ENCODE measurements at places on chromosomes 12 and 14. TPM values are rescaled to one million over a fixed set of nuclear protein-coding genes. Genes with fewer than 3 reads are reported as not detected.

PTPRO gene
- total RNA-seq, result 2.2 TPM

LIN7A gene
- 4.1 TPM for total RNA-seq

SERPINA1 gene
- not detected for total RNA-seq

POTEM gene
- total RNA-seq, result not detected

FGF6 gene
- not detected for total RNA-seq

RNASE2 gene
- total RNA-seq, result not detected

RFLNA gene
- 5.7 TPM for total RNA-seq

MIP gene
- total RNA-seq, result 0.13 TPM
